Vagina (tissue), 2 donors: ENCODE measurements at places on chromosomes 4 and X. TPM values are rescaled to one million over a fixed set of nuclear protein-coding genes. Genes with fewer than 3 reads are reported as not detected.

The HMX1 gene
- total RNA-seq = not detected

- peaks cover 7% of the 10 kb centered on the region for H3K4me1 ChIP-seq
- no peaks in the 10 kb centered on the region for H3K27me3 ChIP-seq
- no peak overlapping the region for H3K4me3 ChIP-seq
- H3K27ac ChIP-seq = no peak overlapping the region
Measured at GRCh38 chr4:8865681-8866310, 5.8 kb downstream of the HMX1 start.

DNA sequence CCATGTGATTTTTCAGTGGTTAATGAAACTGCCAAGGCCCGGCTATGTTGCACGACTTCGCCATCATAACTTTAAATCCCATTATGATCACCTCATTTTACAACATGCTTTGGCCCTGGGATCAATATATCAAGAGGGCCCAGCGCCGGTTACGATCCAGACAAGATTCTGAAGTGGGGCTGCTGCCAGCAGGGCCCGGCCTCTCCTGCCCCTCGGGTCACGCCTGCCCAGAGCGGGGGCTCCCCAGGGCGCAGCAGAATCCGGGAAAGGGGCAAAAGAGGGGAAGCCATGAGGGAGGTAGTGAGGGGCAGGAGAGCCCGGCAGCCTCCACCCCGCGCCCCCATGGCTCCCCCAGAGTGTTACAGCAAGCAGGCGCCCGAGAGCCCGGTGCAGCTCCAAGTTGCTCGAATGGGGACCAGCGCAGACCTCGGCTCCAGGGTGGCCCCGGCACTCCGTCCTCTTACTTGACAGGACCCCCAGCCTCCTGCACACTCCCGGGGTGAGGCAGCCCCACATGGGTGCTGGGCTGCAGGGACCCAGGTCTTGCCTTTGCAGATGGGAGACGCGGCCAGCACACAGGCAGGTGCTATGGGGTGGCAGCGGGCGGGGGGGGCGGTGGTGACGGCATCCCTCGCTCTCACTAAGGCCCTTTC, 129.8 kb upstream of the NKX1-1 start:
- H3K36me3 ChIP-seq = no peaks in the 10 kb centered on the region
- no peaks in the 10 kb centered on the region for H3K4me1 ChIP-seq
- no peaks in the 10 kb centered on the region for H3K27me3 ChIP-seq
- no peak for DNase-seq

DNA sequence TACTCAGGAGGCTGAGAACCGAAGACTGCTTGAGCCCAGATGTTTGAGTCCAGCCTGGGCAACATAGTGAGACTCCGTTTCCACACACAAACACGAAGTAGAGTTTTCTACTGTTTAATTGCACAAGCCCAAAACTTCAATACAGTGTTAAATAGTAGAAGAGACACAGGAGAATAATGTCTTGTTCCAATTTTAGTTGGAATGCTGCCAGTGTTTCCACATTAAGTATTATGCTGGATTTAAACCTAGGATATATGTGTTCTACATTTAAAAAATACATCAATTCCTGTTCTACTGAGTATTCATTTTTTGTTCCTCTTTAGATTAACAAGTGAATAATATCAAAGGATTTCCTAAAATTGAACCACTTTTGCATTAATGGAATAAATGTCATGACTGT, 91.3 kb downstream of the LCORL start:
- DNase-seq = no peak
- no peaks in the 10 kb centered on the region for H3K4me1 ChIP-seq
- H3K27me3 ChIP-seq = no peaks in the 10 kb centered on the region
- H3K4me3 ChIP-seq = no peak overlapping the region
- no peak overlapping the region for H3K27ac ChIP-seq

GRCh38 chr4:44228326-44228725, 220.3 kb downstream of the KCTD8 start:
- no peaks in the 10 kb centered on the region for H3K4me1 ChIP-seq
- DNase-seq = no peak
- no peaks in the 10 kb centered on the region for H3K27me3 ChIP-seq

The MAGEE2 gene
- not detected for total RNA-seq

The RHOXF1 gene
- total RNA-seq = not detected

The SHROOM4 gene
- 10.1 TPM for total RNA-seq

DNA sequence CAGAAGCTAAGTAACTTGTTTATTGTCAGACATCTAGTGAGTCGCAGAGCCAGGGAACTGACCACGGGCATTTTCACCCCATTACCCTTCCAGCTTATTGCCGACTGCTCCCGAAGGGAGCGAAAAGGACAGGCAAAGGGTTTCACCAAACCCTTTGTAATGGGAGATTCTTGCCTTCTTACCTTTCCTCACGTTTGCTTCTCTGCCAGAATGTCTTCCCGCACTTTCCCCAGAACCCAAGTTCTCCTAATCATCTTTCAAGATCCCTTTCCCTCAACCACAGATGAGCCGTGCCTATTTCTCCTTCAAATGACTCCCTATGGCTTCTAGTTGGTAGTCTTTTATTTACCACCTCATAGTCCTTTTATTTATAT, 520 bp upstream of the SRP72 start:
- no peak for DNase-seq
- H3K36me3 ChIP-seq = peaks cover 4% of the 10 kb centered on the region
- peak overlapping the region; percentile 88 for H3K27ac ChIP-seq
- H3K27me3 ChIP-seq = no peaks in the 10 kb centered on the region
- peak overlapping the region; percentile 100 for H3K4me3 ChIP-seq

- H3K4me1 ChIP-seq = no peaks in the 10 kb centered on the region
- no peaks in the 10 kb centered on the region for H3K27me3 ChIP-seq
- no peak overlapping the region for H3K4me3 ChIP-seq
- H3K36me3 ChIP-seq = no peaks in the 10 kb centered on the region
Measured at GRCh38 chrX:37816766-37817165, 30.6 kb downstream of the DYNLT3 start.
